ENCODE measurements at places on chromosomes 7 and 10.
A peak's percentile ranks its signal among the peaks of the same experiment; 100 is the strongest.

DNA sequence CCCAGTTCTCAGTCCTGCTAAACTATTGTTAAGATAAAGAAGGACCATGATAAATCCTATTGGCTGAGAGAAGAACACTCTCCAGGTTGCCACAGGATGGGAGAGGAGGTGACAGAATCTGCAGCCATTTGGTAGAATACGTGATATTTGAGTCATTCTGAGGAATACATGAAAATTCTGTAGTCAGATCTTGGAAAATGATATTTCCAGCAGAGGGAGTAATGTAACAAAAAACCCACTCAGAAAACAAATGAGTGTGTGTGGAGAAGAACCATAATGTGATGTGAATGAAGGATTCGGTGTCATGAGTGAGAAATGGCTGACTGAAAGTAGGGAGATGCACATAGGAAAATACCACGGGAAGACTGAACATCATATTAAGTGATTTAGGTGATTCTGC is 128.5 kb upstream of the PFKP start:
- DNase-seq, result no peak

DNA sequence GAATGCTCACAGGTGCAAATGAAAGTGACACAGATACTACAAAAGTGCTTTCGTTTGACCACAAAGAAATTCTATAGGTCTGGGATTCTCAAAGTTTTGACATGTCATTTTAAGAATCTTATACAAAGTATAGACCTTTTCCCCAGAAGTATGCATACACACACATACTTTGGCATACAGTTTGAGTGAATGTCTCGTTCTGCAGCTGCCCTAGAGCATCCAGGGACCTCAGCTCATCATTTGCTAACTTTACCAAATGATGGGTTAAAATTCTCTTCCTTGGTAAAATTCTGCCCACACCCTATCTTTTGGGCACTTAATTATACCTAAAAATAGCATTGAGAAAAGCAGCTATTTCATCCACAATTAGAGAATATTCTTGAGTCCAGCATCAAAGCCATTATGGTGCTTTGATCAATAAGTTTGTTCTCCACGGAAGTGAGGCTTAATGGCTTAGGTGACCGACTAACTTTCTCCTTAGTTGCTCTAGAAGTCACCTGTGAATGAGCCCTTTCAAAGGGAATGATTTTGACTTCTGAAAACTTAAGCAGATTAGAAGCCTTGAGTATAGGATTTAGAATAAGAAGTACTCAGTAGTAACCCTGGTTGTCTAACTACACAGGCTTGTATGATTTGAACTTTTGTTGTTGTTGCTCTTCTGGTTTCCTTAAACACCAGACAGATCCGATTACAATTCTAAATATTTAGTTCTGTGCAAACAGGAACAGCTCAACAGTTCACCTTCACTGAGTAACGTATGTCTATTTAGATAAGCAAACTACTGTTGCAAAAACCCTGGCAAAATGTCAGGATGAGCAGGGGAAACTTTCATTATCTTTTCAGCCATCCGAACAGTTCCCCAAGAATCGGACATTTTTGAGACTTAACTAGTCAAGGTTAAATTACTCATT is 70.6 kb downstream of the CNNM2 start:
- no peak for DNase-seq

GRCh38 chr10:131290781-131291180 is 20.7 kb downstream of the TCERG1L start:
- DNase-seq, result no peak

DNA sequence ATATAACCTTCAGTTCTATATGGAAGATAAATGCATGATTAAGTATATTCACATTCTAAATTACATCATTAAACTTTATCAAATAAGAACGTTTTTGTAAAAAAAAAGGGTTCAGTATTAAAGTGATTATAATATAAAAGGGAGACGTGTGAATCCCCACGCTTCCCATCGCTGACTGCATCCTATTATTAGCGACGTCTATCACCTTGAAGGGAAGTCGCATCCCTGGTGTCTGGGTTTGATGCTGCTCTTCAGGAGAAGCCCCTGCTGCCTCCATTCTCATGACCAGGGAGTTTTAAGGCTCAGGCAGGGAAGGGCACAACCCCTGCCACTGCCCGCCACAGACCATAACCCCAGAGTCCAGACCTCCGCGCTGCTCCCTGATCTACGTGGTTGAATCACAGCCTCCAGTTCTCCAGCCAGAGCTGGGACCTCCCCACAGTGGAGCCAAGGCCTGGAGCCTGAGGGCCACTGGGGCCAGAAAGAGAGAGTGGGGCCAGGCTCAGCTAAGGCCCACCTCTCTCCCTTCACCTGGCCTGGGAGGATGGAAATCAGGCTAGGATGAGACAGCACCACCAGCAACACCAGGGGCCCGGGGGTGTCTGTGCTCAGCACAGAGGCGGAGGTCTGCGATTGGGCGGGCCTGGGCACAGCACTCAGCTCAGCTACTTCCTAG is 130.6 kb downstream of the TCERG1L start:
- DNase-seq, result no peak

- no peak for DNase-seq
Measured at GRCh38 chr10:80149123-80149522, 16.6 kb downstream of the PLAC9 start.

DNA sequence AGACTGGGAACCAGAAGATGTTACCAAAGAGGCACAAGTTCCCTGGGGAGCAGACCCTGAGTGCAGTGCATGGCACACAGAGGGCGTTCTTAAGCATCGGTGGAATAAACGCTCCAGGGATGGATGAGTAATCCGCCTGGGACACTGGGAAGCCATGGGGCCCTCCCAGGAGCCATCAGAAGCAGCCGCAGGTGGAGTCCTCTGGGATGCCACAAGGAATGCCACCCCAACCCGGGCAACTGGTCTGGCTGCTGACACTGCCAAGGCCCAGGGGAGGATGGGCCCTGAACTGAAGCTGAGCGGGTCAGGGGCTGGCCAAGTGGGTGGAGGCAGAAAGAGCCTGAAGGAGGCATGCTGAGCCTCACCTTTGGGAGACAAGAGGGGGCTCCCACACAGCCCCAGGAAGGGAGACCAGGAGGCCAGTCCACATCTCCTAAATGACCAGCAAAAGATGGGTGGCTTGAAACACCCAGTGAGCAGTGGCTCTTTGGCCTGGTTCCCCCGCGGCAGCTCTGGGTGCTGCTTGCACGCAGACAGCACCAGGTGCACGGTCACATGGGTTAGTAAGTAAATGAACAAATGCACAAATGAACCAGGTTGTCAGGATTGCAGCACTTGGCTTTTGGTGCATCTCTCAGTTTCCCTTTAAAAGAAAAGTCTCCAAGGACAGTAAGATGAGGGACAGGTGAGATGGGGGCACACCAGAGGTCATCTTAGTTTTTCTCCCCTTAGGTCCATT is 141.3 kb upstream of the ZMIZ1 start:
- DNase-seq, result no peak

DNA sequence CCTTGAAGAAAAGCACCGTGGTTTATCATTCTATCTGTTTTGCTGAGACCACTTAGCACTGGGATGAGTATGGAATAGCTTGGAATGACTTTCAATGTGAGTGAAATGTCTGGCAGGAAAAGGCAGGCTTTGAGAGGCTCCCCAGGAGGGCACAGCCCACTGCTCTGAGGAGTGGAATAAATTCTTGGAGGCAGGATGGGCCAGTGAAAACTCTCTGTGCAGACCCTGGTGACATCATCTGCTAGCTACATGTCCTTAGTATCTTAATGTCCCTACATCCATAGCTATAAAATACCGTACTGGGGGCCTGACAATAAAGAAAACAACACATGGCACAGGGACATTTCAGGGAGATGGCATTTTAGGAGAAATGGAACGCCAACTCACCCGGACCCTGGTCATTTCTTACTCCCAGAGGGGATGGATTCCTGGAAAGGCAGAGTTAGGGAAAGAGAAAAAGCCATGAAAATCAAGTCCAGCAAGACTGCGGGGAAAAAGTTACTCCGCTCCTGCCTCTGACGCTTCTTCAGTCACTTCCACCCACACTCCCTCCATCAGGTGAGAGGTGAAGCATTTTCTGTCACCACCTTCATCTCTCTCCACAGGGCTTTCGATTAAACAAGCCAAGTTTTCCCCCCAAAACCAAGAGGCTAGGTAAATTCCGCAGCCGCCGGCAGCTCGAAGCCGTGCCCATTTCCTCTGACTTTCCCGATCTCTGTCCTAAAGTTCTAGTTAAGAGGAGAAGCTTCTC is 991 bp downstream of the ZNF239 start:
- peak; percentile 31 for DNase-seq

GRCh38 chr10:83119346-83119745 is 1020.0 kb upstream of the GHITM start:
- no peak for DNase-seq

DNA sequence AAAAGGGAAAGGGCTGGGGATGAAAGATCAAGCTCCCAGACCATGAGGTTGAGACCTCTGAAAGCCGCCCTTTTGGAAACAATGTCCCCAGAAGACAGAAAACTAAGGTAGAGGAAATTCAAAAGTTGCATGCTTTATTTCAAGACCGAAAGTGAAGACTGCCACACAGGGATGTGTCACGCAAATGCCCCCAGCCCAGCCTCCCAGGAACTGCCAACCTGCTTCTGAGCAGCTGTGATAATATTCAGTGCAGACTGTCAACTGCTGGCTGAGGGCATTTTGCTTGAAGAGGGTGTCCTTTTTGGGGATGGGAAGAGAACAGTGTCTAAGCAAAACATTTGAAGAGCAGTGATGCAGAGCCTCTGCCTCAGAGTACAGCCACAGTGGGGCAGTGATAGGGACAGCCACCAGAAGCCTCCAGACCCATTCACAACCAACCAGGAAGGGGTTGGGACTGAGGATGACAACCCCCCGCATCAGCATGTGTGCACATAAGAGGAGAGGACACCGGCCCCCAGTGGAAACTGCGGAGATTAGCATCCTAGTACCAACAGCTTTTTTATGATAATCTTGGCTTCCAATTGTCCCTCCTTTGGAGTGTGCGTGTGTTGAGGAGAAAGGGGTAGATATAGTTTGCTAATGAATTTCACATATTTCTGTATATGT is 34.7 kb upstream of the NFE2L3 start:
- no peak for DNase-seq

DNA sequence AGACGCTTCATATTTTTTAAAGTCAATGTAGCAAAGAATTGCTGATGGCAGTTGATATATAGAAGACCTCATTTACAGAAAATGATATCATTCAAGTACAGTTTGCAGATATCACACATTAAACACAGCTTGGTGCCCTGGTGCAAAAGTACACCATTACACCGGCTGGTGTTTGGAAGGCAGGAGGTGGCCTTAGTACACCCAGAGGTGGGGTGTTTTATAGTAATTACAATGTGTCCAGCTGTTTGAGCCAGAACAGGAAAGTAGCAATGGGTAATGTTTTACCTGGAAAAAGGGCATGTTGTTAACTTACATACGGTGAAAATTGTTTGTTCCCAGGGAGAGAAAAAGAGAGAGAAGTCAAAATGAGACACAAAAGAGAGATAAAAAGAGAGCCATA is 103.0 kb upstream of the YAE1 start:
- DNase-seq, result no peak

DNA sequence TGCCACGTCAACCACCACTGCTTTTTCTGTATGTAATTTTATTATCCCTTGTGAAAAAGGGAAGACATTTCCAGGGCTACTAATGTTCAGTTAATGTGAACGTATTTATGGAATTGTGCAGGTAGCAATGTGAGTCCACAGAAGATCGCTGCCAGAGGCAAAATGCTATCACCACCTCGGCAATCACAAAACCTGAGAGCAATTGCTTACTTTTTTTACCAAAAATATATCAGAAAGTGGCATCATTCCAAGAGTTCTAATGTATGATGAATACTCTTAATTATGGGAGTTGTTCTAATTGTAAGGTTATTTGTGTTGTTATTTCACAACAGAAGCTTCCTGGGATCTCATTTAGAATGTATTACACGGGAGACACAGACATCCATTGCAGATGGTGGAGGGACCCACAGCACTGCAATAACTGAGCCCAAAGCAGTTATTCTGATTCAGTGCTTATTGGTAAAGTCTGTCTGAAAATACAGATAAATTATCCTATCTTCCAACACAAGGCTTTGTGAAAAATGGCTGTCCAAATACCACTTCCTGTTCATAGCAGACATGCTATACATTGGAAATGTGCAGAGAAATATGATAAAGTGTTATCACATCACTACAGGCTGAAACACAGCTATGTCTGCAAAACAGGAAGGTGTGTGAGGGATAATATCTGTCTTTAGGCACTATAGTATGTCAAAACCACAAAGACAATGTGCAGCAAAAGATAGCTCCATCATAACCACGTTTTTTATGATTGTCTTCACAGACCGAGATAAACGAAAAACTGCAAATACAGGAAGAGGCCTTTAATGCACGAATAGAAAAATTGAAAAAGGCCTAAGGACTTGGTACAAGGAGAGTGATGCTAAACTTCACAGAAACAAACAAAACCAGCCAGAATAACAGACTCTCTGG is 102.7 kb downstream of the CABCOCO1 start:
- DNase-seq, result no peak

DNA sequence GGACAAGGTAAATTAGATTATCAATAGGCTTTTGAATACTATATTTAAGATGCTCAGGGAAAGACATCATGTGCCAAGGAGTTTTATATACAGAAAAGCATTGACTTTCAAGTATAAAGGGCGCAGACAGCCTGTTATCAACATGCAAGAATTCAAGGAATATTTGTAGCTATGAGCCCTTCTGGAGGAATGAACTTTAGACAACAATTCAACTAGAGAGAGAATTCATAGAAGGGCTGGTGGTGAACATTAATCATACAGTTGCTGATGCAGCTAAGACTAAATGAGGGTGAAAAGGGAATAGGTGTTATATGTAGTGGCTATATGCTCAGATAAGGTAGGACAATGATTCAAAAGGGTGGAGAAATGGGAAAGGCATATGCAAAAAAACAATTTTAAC is 41.2 kb downstream of the AOAH start:
- no peak for DNase-seq

DNA sequence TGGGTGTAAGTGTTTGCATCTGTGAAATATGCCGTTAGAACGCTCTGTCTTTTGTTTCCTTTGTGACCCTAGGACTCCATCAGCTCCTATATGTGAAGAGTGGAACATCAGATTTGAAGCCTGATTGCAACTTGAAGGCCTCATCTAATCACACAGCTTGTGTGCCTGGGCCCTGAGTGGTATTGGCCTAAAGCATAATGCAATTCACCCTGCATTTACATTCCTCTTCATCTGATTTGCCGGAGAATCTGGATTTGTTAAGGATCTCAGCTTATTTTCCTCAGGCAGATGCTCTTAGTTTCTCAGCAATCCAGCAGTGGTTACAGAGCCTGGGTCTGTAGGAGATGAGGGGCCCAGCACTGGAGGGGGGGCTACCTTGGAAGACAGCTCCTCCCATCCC is 183.2 kb upstream of the ITGB1 start:
- DNase-seq, result no peak

- DNase-seq, result peak; percentile 56
Measured at GRCh38 chr10:97407211-97407951, 6.2 kb upstream of the RRP12 start.

- no peak for DNase-seq
Measured at GRCh38 chr7:141436575-141437075, 114.6 kb upstream of the AGK start.

- peak; percentile 69 for DNase-seq
Measured at GRCh38 chr10:1938317-1938716, 201.0 kb upstream of the ADARB2 start.

- DNase-seq, result no peak
Measured at GRCh38 chr10:71078454-71079145, 133.8 kb upstream of the UNC5B start.

- peak; percentile 23 for DNase-seq
Measured at GRCh38 chr7:24665564-24666294, 91.5 kb downstream of the GSDME start.

GRCh38 chr7:103902917-103903316 is 86.5 kb downstream of the RELN start:
- no peak for DNase-seq

- no peak for DNase-seq
Measured at GRCh38 chr7:43693687-43694398, 35.5 kb downstream of the COA1 start.

GRCh38 chr7:154505362-154505761 is 453.2 kb downstream of the DPP6 start:
- DNase-seq, result no peak

All from stimulated activated CD4-positive, alpha-beta T cell treated with anti-CD3 and anti-CD28 coated beads, Interleukin-2, amount 100 ng/mL, for 4 hours (primary cell).